AML-193 (cell line): ENCODE measurements at places on chromosomes 16 and 17.

DNA sequence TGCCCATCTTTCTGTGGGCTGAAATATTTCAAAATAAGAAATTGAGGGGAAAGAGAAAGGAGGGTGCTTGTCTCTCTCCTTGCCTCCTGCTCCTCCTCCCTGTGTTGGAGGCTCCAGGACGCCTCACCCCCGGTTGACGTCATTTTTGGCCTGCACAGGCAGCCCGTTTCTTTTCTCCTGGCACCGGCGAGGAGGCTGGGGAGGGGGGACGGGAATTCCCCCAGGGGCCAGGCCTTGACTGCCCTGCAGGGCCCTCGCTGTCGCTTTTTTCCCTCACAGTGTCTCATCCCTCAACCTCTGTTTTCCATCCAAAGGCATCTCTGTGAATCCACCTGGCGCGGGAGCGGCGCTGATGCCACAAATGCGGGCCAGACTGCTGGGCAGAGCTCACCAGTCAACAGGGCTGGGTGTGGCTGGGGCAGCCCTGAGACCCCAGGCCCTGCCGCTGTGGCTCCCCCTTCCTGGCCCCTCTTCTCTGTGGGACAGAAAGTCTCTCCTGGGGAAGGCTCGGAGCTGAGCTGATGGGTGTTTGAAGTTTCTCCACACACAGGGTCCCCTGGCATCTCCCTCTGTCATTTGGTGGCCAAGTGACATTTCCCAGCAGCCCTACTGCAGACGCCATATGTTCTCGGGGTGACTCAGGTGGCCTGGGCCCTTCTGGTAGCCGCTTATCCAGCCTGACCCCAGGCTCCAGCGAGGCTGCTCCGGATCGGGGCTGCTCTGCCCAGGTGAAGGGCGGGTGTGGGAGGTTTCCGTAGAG is 16.0 kb downstream of the CENPX start:
- no peak for DNase-seq

DNA sequence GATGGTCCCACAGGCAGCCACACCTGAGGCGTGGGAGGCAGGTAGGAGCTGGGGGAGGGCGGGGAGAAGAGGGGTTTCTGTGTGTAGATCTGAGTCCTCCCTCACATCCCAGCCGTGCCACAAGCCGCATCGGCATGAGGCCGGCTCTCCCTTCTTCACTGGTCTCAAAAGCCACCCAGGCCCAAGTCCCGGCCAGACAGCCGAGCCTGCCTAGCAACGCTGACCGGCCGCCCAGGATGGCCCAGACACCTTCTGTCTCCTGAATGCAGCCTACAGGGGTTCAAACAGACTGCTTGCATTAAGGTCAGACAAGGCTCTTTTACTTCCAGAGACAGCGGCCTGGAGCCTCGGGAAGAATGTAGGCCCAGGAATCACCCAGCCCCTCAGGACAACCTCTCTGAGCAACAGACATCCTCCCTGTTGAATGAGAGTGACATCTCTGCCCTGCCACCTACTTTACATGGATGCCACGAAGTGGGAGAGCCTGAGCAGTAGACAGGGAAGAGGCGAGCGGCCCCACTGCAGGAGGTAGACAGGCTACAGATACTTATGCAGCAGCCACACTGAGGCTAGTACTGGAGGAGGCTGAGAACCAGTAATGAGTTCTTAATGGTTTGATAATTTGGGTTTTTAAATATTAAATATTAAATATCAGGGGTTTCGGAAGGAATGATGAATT is 69.6 kb downstream of the N4BP1 start:
- DNase-seq, result no peak

DNA sequence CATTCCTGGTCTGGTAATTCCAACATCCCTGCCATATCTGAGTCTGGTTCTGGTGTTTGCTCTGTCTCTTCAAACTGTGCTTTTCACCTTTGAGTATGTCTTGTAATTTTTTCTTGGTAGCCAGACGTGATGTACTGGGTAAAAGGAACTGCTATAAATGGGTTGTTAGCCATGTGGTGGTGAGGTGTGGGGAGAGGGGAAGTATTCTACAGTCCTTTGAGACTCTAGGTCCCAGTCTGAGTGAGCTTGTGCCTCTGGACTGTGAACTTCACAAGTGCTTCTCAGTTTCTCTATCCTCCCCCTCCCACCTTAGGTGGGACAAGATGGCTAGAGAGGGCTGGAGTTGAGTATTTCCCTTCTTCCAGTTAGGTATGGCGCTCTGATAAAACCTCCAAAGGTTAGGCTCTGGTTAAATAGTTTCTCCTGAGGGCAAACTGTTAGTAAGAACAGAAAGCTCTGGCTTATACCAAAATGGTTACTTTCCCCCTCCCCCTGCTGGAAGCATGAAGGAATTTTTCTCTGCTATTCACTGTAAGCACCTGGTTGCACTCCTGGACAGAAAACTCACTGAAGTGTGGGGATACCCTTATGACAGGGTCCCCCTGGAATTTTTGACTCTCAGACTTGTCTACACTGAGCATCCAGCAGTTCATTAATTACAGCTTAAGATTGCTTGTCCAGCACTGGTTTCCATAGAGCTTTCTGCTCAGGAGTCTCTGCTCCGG is 87.8 kb downstream of the MARCHF10 start:
- peak; percentile 28 for DNase-seq

DNA sequence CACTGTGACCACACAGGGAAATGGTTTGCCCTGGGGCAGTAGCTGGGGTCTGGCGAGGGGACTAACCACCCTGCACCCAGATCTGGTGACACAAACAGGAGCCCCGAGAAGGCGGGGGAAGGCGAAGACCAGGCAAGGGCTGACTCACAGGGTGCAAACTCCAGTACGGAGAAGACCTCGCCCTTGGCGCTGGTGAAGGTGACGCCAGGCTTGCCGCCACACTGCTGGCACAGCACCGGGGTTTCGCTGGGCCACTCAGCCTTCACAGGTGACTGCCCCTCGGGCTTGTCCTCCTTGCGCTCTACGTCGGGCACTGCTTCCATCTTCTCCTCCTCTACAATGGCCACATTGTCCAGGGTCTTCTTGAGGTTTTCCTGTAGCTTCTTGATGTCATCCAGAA is 11.6 kb downstream of the SPHK1 start:
- no peak for DNase-seq

DNA sequence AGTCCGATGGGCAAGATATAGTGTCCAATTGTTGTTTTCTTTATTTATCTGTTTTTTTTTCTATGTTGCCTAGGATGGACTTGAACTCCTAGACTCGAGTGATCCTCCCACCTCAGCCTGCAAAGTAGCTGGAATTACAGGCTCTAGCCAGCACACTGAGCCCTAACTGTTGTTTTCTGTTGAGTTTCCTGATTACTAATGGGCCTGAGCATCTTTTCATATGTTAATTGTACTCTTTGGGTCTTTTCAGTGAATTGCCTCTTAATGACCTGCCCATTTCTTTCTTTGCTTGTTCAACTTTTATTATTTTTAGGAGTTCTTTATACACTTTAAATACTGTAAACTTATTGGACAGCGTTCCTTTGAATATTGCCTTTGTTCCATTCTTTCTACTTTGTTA is 213.0 kb downstream of the HS3ST3B1 start:
- no peak for DNase-seq
